ENCODE measurements at places on chromosomes 3 and 15. TPM values are rescaled to one million over a fixed set of nuclear protein-coding genes. Genes with fewer than 3 reads are reported as not detected.

DNA sequence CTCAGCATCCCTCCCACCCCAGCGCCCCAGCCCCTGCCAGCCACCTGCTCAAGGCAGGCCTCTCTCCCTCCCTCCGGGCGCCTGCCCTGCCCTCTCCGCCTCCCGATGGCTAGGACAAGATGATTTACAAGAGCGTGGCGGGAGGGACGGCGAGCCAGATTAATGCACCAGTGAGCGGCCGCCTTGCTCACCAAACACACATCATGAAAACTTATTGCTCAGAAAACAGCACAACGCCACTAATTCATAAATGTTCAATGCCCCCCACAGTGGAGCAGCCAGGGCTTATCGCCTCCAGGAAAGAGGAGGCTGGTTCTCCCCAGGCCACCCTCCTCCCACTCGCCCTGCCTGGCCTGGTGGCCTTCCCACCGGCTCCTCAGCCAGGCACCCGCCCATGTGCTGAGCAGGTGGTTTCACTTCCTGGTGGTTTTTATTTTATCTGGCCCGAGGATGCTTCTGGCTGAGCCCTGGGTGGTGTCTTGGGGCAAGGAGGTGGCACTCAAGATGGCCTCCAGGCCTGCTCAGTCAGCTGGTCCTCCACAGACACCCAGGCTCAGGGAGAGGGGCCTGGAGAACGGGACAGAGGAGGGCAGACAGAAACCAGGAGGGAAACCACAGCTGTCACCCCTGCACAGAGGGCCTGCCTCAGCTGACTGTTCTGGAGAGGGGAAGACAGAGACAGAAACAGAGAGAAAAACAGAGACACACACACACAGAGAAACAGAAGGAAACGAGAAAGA lies 284.9 kb downstream of the UACA start:
- DNase-seq, result no peak

DNA sequence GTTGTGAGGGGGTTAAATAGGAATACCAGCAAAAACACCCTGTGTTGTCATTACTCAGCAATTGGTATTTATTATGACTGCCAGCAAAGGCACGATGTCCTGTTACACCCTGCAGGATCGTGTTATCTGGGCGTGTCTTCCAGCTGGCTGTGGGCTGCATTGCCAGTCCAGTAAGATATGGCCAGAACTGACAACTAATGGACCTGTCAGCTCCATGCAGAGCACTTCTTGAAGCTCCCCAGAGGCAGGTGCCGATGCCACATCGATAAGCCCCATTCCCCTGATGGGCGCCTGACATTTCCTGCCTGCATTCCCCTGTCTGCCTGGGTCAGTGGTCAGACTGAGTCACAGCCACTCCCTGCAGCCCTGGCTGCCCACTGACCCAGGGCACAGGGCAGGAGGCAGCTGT lies 79.7 kb upstream of the RASGRF1 start:
- no peak for DNase-seq

DNA sequence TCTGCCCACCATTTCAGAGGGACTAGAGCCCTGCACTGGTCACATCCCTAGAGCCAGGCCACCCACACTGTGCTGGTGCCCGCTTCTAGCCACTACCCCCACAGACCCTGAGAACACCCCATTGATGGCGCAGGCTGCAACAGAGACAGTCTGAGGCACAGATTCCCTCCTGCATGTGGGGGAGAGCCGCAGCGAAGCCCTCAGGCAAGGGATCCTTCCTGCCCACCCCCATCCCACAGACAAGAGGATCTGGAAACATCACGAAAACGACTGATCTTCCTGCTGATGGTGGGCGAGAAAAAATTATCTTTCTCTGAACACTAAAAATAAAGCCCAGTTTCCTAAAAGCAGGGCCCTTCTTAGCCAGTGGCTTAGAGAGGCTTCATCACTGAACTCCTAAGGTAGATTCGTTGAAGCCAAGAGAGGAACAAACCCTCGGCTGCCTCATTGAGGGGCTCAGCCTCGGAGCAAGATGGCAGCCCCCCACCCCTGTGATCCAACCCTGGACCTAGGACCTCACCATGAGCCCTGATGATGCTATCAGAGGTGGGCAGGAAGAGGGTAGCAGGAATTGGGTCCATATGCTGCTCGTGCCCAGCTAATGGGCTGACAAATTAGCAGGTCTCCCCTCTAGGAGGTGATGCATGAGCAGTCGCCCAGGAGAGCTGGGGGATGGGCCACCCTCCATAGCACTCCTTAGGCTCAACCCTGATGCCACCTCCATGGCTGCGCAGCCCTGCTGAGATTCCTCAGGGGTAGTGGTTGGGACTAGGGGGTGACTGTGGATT lies 54.5 kb downstream of the CACNA2D2 start:
- no peak for DNase-seq

- no peak for DNase-seq
Observed at GRCh38 chr15:72838311-72838731, 54.8 kb upstream of the ADPGK start.

DNA sequence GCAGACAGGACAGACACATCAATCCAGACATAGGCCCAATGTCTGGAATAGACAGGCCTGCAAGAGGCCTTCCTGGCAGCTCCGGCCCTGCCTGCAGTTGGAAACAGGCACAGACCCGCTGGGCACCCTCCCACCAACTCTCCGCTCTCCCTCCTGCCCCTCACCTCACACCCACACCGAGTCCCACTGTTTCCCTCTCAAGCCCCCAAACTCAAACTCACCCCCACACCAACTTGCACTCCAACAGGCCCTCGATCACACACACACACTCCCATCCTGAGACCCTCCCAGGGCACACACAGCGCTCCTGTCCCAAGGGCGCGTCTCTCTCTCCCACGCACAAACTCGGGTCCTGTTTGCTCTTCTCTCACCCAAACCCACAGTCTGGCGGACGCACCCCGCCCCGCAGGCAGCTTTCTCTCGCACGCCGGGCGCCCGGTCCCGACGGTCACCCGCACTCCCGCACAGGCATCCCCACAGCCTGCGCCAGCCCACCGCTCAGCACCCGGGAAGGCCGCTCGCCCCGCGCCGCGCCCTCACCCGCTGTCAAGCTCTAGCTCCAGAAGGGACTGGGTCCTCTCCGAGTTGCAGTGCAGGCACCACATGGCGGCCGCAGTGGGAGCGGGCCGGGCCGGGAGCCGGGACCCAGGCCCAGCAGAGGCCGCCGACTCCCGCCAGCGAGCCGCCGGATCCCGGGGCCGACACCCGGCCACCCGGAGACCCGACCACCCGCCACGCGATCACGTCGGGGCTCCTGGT lies 106.2 kb downstream of the IQSEC1 start:
- DNase-seq, result no peak

GRCh38 chr15:80667936-80668335 lies 27.2 kb upstream of the ABHD17C start:
- DNase-seq, result no peak

DNA sequence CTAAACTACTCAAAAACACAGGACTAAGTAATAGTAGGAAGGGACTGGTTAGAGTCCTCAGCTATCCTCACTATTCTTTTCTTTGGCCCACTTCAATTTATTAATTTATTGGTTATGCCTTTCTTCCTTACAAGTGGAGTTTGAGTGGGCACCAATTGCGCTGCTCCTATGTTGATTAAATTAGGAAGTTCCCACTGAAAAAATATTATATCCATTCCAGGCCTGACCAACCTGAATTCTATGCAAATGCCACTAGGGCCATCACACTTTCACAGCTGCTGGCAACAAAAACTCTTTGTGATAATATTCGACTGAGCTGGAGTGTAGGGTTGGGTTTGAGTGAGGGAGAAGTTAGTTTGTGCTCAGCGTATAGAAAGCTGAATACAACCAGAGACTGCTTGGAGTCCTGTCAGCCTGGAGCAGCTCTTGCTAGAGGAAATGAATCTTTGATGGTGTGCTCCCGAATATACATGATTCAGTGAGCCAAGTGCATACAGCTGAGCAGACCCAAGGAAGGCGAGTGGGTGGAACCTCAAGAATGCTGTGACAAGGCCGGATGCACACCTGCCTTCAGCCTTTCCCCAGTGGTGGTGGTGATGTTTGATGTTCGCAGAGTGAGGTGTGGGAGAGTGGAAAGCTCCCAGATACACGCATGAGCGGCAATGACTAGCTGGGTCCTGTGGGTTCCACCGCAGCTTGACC lies 1.5 kb downstream of the ARHGEF3 start:
- DNase-seq, result no peak

DNA sequence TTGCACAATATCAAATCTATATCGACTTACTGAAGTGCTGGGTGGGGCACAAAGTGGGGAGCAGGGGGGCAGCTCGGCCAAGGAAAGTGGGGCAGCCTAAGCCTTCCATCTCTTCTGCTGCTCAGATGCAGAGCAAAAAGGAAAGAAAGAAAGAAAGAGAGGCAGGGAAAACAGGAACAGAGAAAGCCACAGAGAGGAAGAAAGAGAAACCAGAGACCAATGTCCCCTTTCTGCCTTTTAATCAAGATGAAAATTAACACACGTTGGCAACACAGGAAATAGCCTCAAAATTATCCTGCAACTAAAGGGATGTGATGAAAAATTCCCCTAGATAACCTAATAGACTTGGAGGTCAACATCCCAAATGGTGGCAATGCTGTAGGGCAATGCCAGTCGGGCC lies 72.2 kb upstream of the RAD18 start:
- DNase-seq, result no peak

DNA sequence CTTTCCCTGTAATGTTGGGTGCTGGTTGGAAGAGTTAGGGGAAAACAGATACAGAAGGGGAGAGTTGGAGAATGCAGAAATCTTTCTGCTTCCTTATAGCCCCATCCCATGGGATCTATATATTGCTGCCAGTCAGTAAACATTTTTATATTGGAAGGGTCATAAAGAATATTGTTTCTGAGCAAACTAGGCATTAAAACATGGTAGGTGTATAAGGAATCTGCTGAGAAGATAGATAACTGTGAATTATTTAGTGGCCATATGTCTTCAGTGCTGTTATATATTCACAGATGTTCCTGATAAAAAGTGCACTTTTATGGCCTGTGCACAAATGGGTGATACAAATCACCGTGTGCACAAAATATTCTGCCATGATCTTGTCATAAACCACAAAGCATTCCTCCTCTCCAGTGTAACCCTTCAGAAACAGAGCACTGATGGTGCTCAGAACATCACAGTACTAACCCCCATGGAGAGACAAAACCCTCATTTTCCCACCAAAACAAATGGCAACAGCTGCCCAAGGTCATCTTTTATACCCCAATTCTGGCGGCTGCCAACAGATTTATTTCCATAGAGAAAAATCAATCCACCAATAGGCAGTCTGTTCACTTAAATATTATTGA lies 269.3 kb downstream of the SLC9A9 start:
- DNase-seq, result no peak

- DNase-seq, result no peak
Observed at GRCh38 chr3:188752850-188753249, 418.9 kb upstream of the TPRG1 start.

GRCh38 chr3:16502347-16502908 lies 11.1 kb downstream of the RFTN1 start:
- DNase-seq, result no peak

- DNase-seq, result no peak
Observed at GRCh38 chr3:159130108-159130507, 328.3 kb downstream of the MFSD1 start.

DNA sequence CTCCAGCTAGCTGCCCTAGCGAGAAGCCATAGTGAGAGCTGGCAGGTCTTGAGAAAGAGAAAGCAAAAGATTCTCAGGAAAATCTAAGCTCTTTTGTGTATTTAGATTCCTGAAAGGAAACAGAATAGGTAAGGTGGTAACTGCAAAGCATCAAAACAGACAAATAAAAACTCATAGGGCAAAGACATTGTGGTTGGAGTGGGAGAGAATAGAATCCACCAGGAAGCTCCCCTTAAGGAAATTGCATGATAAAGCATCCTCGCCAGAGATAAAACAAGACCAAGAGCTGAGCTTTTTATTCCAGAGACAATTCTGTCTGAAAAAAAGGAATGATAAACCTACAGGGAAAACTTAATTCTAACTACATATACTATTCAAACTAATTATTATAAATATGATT lies 232.6 kb downstream of the SI start:
- DNase-seq, result no peak

GRCh38 chr3:140424211-140424610 lies 253.7 kb upstream of the TRIM42 start:
- no peak for DNase-seq

ZNF662 gene
- total RNA-seq, result 7.3 TPM

PRRT3 gene
- 8.1 TPM for total RNA-seq

HTR3E gene
- not detected for total RNA-seq

PRKCD gene
- total RNA-seq, result 5.7 TPM

MORC1 gene
- total RNA-seq, result under 0.01 TPM

C3orf20 gene
- under 0.01 TPM for total RNA-seq

BFSP2 gene
- total RNA-seq, result 0.27 TPM

SCAANT1 gene
- not detected for total RNA-seq

SPTBN5 gene
- total RNA-seq, result under 0.01 TPM

SERPINI2 gene
- 1.6 TPM for total RNA-seq

C3orf22 gene
- total RNA-seq, result not detected
